ENCODE measurements at places on chromosomes 5 and 9.

- DNase-seq = no peak
These were observed 4.5 kb upstream of the PAIP1 start for GRCh38 chr5:43561356-43561755.

DNA sequence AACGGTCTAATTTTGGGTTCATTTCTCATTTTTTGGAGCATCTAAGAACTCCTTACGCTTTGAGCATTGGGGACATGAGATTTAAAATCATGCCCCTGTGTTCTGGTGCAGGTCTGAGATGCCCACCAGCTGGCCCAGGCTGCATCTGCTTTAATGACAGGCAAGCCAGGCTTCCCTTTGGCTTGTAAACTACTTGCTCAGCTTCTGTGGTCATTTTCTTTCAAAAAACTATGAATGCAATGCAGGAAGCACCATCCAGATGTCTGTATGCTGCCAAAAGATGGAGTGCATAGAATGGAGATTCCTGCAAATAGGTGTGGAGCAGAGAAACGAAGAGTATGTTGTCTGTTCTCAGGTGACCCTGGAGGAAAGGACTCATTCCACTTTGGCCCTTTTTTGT lies 399.9 kb upstream of the ADAMTSL1 start:
- no peak for DNase-seq

DNA sequence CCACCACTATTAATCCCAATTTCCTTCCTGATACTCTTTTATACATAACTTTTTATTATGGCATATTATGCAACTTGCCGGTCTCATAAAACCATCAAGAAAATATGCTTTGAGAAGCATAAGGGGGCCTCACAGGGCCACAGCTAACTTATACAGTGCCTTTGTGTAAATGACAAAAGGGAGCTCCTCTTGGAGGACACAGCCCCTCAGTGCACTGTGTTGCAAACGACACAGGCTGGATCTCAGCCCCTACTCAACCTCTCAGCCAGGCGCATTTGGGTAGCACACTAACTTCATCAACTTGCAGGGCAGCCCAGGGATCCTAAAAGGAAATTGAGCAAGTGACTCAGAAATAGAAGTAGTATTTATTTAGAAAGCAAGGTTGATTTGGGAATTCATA lies 35.4 kb downstream of the RIGI start:
- no peak for DNase-seq

DNA sequence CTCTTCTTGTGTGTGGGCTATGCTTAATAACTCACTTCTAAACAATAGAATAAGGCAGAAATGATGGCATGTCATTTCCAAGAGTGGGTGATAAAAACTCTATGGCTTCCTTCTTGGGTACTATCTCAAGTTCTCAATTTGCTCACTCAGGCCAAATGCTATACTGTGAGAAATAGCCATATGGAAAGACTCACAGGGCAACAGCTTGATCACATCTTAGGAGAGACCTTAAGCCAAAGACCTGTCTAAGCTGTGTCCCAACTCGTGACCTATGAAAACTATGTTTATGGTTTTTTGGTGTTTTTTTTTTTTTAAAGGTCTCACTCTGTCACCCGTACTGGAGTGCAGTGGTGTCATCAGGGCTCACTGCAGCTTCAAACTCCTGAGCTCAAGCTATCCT lies 2.1 kb upstream of the UIMC1 start:
- no peak for DNase-seq

DNA sequence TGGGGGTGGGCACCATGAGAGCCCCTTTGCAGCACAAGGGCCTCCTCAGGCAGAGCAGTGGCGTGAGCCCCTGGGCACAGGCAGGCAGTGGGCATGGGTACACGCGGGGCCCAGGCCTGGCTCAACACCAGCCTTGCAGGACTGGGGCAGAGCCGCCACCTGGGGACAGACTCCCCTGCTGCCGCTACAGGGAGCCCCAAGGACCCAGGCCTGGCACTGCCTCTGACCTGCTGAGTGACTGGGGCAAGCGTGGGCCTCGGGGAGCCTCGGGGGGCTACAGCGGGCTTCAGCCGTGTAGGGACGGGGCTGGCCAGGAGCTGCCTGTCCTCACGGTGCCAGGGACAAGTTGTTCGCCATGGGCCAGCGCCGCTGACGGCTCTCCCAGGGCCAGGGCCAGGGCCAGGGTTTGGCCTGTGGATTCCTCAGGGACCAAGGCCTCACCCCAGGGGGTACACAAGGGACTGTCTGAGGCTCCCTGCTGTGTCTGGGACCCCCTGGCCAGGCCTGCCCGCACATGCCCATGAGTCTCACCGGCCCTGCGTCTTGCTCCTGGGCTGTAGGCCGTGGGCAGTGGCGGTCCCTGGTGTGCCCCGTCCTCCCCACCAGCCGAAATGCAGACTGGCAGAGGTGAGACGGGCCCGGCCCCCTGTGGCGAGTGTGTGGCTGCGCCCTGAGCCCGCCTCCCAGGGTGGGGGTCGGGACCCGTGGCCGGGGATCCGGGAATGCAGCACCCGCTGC lies 42.5 kb downstream of the KCNT1 start:
- DNase-seq = no peak

DNA sequence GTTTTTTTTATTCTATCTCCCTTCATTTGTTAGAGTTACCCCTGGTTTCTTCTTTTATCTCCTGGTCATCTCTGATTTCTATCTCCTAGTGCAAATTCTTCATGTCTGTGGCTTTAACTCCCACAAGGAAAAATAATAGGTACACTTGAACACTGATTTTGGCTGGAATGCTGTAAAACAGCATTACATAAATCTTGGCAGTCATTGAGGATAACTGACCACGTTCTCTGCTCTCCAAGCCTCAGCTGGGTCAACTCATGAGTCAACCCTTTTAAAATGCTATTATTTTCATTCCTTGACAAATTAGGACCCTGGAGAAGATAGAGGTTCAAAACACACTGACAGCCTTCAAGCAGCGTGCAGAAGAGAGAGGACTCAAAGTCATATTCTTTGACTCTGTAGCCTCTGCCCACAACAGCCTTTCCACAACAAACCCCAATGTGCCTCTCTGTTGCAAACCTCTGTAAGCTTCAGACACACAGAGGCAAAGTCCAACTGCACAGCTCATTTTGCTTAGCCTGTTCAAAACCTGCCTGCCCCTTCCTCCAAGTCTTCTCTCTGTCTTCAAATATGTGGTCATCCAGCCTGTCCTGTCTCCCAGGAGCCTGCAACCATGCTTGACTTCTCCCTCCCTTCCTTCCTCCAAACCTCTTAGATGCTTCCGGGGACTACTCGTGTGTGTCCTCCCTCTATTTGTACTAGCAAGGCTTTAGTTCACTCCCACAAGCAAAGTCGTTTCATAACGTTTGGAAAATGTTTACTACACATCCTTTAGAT lies 398.4 kb downstream of the MED10 start:
- DNase-seq = no peak

GRCh38 chr9:33837138-33837537 lies 20.2 kb downstream of the UBE2R2 start:
- DNase-seq = no peak

- no peak for DNase-seq
These were observed 16.0 kb downstream of the SLC36A1 start for GRCh38 chr5:151463137-151464029.

- no peak for DNase-seq
These were observed 1468.1 kb upstream of the WWC1 start for GRCh38 chr5:166823360-166823759.

DNA sequence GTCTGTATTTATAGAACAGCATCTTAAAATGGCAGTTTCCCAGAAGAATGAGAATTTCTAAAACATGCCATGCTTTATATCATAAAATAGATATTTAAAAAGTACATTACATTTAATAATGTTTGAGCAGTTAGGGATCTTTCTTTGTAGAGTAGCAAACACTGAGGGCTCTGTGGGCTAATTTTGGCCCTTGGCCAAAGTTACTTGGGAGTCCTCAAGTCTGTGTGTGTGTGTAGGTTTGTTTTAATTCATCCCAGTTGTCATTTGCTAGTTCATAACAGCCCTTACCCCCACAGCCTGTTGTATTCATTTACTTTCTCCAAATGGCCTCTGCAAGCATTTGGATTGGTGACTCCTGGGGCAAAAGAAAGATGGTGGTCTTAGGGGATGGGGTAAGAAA lies 576.4 kb upstream of the SGCD start:
- DNase-seq = no peak

- no peak for DNase-seq
These were observed at the start of gene GRM6 for GRCh38 chr5:178994580-178995340. Gene GRM6, minus strand, starts transcription at chr5:178995320. Its CDS starts 376 bp downstream, at chr5:178994944.

- DNase-seq = no peak
These were observed 231.8 kb downstream of the PIK3R1 start for GRCh38 chr5:68447136-68447929.

DNA sequence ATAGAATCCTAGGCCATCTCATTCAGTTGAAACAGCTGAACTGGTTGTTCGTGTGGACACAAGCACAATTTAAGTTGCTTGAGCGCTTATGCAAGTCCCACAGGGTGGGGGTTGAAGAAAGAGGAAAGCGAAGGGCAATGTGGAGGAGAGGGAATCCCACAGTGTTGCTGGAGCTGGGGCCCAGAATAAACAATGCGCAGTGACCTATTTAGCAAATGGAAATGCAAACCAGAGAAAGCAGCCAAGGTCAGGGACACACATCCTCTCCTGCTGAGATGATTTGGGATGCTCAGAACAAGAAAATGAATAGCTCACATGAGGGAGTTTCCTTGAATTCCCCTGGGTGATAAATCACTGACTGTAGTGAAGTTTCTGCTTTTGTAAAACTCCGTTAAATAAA lies 838.3 kb downstream of the TLE4 start:
- no peak for DNase-seq

DNA sequence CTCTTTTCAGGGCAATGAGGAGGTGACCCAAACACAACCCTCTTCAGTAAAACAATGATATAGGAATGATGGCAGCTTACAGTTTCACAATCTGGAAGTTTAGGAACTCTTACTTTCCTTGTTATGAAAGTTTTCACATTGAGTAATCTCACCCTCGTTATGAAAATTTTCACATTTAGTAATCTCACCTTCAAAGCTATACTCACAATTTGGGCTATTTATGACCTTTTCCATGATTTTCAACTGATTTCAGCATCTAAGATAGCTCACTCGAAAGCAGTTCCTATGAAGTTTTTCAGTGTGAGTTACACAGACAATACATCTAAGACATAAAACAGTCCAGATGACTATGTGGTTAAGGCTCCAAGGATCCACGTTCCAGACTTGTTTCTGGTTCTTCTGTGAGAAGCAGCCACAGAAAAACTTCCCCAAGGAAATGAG lies 57.1 kb downstream of the FOXD1 start:
- no peak for DNase-seq

DNA sequence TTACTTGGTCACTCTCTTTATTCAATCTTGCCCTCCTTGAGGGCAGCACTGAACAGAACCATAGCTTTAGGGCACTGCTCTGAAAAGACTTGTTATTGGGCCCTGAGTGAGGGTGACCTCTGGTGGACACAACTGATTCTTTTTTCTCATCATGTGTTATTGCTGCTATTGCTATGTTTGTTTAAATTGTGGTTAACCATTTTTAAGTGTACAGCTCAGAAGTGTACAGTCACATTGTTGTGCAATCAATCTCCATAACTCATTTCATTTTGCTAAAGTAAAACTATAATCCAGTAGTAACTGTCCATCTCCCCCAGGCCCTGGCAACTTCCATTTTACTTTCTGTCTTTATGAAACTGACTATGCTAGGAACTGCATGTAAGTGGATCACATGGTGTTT lies 351.1 kb upstream of the RIOK2 start:
- DNase-seq = no peak

DNA sequence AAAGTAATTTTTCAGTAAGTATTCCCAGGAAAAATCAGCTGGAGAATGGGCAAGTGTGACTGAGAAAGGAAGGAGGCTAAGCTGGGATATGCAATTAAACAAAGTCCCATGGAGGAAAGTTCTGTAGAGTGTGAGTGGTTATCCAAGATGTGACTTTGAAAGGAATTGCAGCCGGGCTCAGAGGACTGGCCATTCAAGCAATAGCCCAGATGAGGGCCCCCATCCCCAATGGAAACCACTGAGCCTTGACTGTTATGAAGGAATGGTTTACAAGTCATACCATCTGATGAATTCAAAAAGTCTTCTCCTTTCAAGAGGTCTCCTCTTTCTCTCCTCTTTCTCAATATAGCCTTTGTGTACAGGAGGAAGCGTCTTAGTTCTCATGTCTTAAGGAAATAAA lies 6.5 kb downstream of the LVRN start:
- no peak for DNase-seq

DNA sequence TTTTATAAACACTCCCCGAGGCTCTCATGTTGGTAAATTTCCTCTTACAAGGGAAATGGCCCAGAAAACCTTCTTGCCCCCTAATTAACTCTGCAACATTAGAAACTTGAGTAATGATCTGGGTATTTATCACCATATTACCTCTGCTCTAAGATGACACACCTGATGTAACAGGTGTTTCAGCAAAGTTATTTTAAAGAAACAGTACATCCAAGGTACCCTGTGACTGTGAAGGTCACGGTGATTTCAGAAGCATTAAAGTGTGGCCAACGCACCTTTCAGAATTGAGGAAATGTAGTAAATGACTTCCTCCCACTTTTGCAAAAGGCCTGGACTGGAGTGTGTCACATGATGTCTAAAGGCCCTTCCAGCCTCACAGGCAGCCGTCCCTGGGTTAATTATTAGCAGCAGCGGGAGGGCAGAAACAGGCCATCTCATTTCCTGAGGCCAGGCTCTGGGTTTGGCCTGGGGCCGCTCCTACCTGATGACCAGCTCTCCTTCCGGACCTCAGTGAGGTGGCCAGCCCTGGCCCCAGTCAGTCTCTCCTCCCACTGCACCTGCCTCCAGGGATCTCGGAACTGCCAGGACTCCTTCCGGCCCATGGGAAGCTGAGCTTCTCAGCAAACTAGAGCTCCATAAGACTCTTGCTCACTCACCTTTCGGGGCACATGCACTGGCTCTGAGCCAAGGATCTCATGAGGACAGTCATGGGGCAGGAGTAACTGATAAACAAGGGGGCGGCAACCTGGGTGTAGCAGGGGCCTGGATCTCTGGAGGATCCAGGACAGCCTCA lies 20.7 kb downstream of the PTPN3 start:
- no peak for DNase-seq

DNA sequence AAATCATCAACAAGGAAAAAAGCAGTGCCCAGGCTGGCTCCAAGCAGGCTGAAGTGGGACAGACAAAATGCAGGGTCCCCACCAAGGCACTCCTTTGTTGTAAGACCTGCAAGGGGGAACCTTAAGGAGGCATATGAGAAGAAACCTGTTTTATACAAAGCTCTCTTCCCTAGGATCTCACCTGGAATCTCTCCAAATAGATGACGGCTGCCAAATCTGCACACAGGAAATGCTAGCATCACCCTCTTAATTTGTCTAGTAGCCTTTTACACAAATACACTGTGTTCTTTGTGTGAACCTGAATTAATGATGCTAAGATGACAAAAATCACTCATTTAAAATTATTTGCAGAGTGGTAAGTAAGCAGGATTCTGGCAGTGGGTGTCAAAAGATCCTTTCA lies 280.2 kb downstream of the SPOCK1 start:
- DNase-seq = no peak

DNA sequence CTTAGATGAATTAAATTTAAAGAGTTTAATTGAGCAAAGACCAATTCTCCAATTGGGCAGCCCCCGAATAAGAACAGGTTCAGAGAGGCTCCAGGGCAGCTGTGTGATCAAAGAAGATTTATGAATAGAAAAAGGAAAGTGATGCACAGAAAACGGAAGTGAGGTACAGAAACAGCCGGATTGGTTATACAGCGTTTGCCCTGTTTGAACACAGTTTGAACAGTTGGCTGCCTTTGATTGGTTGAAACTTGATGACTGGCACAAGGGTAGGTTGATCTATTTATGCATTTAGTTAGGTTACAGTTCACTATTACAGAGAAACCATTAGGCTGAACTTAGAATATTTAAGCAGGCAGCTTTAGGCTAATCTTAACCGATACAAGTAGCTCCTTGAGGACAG lies 29.5 kb downstream of the NIM1K start:
- no peak for DNase-seq
